ENCODE measurements at places on chromosomes 7 and 10.

- DNase-seq, result peak; percentile 68
These were observed 117.3 kb downstream of the FAM53B start for GRCh38 chr10:124626759-124627380.

DNA sequence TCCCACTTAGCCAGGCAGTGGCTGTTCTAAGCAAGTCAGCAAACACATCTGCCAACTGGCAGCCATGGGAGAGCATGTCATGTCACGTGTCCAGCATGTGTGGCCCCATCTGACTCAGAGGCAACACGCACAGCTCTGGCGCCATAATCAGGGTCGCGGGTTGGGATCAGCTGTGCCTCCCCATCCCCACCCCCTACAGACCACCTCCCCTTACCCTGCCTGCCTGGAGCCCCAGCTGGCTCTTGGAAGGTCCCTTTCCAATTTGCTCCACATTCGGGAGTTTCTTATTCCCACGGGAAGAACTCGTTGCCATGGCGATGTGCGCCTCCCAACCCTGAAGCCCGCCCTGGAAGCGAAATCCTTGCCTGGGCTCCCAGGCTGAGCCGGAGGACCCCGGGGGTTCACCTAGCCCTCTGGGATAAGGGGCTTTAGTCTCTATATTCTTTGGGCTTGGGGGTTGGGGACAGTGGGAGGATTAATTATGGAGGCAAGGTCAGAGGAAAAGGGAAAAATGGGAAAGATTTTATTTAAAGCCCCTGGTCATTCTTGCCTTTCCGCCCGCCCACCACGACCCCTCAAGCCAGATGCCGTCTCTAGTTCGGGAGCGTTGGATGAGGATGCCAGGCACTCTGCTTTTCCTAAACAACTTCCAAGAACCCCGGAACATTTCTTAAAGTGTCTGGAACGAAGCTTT lies 283.7 kb downstream of the ZEB1 start:
- DNase-seq, result no peak

- no peak for DNase-seq
These were observed 98.1 kb upstream of the RSU1 start for GRCh38 chr10:16915300-16915699.

GRCh38 chr10:34396663-34397062 lies 418.4 kb downstream of the PARD3 start:
- no peak for DNase-seq

DNA sequence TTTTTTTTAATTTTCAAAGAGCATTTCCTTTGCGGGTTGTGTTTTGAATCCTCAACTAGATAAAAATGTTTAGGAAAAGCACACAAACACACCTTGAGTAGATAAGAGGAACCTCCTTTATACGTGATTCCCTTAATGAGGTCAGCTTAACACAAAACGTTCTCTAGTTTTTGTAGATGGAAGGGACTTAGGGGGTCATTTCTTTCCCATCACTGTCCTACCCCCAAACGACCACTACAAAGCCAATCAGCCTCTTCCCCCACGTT lies 1.2 kb downstream of the SUV39H2 start:
- no peak for DNase-seq

Measured in stimulated activated naive CD8-positive, alpha-beta T cell treated with anti-CD3 and anti-CD28 coated beads, Interleukin-15, Interleukin-2, amounts not matched to agents 100 U/mL and 50 U/mL, for 24 hours (primary cell).